ENCODE measurements at places on chromosomes 5 and 9.

DNA sequence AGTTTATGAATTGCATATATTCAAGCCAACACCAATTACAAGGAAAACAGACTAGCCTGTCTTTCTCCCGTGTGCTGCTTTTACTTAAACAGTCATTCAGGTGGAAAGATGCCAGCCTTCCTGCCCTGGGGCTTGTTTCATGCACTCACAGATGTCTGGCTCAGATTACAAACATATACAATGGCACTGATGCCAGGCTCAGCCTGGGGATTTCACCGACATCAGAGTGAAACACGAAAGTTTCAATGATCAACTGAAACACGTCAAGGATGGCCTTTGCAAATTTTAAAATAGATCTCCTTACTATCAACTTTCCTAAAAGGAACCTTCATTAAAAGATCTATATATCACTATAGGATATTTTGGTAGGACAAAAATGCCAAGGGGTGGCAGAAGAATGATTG, 1576.5 kb downstream of the EFNA5 start:
- peak; percentile 64 for DNase-seq

DNA sequence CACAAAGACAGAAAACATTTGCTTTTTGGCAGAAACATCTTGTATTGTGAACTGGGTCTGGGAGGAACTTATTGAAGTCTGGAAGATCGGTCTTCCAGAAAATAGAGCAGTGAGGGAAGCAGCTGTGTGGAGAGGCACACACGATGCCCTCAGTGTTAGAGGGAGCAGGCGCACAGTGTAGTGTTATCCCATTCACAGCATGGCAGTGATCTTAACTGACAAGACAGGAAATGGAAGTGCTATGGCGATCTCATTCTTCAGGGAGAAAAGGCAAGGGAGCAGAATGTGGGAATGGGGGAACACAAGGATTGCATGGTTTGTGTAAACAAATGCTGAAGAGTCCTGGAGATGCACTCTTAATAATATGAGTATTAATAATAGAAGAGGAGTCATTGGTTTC, 161.0 kb downstream of the PBX3 start:
- no peak for DNase-seq

DNA sequence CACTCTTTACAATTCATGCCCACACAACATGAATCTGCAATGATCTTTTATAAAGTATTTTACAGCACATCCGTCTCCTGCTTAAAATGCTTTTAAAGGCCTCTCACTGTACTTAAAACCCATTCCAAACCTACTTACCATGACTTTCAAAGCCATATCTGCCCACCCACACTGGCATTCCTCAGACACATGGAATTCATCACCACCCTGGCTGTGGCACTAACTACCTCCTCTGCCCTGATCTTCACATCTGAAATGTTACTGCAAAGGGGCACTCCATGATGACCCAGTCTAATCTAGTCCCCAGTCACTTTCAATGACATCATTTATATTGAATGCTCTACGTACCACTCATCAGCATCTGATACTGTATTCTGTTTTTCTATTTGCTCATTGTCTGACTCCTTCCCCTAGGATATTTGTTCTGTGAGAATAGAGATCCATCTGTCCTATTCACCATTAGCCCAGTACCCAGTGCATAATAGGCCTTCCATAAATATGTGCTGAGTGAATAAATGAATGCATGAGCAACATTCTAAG, 193.2 kb upstream of the KIF2A start:
- peak; percentile 22 for DNase-seq

DNA sequence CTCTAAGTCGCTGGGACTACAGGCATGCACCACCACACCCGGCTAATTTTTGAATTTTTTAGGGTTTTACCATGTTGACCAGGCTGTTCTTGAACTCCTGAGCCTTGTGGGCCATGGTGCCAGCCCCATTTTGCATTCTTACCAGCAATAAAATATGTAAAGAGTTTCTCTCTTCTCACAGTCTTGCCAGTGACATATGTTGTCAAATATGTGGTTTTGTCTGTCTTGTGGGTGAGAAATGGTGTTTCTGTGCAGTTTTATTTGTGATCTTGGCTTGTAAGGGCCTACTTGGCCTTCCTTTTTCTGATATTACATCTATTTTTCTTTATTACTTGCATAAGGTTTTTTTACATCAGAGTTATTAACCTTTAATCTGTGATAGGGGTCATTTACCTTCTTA, 47.1 kb downstream of the SPIN1 start:
- no peak for DNase-seq

GRCh38 chr5:171957591-171958251, 48.7 kb downstream of the FBXW11 start:
- DNase-seq: peak; percentile 10

- no peak for DNase-seq
Observed at GRCh38 chr5:137945825-137946224, 56.6 kb downstream of the PKD2L2 start.

GRCh38 chr9:75602060-75602459, 288.4 kb upstream of the PCSK5 start:
- no peak for DNase-seq

Measured in astrocyte of the hippocampus (primary cell).